Hindlimb muscle (tissue), 1 donor: ENCODE measurements at places on chromosomes 13 and 19. TPM values are rescaled to one million over a fixed set of nuclear protein-coding genes. Genes with fewer than 3 reads are reported as not detected.

Gene SYT3
- 0.36 TPM for polyA plus RNA-seq

Gene SIGLEC12
- 0.22 TPM for polyA plus RNA-seq

Gene ASF1B
- polyA plus RNA-seq = 8.6 TPM

Gene SPRED3
- 0.49 TPM for polyA plus RNA-seq

Gene PEG3
- 197 TPM for polyA plus RNA-seq

Gene DCLK1
- 114 TPM for polyA plus RNA-seq

Gene BRME1
- 3.7 TPM for polyA plus RNA-seq

Gene ANGPTL8
- 2.9 TPM for polyA plus RNA-seq

Gene GFY
- not detected for polyA plus RNA-seq

Gene KLK8
- polyA plus RNA-seq = not detected

Gene ADM5
- 2.2 TPM for polyA plus RNA-seq

Gene NCCRP1
- 0.26 TPM for polyA plus RNA-seq

Gene AP2S1
- polyA plus RNA-seq = 61.2 TPM

GRCh38 chr13:110070511-110071120, 236.3 kb downstream of the COL4A1 start:
- DNase-seq = no peak

- no peak for DNase-seq
Observed at GRCh38 chr13:113053801-113054604, 51.6 kb upstream of the F7 start.

DNA sequence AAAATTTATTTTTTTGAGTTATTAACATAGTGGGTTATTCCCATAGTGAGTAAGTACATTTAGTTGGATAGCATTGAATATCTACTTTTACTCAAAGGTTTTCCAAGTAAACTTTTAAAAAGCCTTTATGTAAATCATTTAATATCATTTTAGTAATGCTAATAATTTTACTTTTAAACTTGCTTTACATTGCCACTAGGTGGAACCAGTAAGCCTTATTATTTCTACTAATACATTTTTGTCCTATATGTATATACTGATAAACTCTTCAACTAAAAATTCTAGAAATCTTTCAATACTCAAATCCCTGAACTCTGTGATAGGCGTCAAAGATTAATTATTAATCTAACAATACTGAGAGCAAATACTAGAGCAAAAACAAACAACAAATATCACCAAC, 1709.2 kb upstream of the PCDH20 start:
- peak; percentile 3 for DNase-seq

- DNase-seq = no peak
Observed at GRCh38 chr19:46000491-46001246, 5.4 kb downstream of the CCDC61 start.

- peak; percentile 1 for DNase-seq
Observed at GRCh38 chr19:14661372-14661924, 13.2 kb downstream of the ADGRE3 start.

- DNase-seq = no peak
Observed at GRCh38 chr19:960020-960419, 24.1 kb upstream of the WDR18 start.

DNA sequence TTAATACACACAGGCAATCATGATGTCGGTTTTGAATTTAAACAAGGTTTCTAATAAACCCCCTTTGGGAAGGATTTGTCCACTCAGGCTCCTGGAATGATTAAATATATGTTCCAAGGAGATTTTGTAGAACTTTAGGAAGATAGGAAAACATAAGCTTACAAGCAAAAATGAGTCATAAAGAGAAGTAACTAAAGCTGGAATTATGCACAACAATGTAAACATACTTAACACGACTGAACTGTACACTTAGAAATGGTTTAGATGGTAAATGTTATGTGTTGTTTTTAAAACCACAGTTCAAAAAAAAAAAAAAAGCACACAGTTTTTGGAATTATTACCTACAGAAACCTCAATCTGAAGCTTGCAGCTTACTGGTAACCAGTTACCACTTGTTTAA, 304.4 kb downstream of the NALCN start:
- no peak for DNase-seq

GRCh38 chr13:94384231-94384905, 95.1 kb downstream of the DCT start:
- DNase-seq = no peak

- no peak for DNase-seq
Observed at GRCh38 chr19:2248136-2249009, 750 bp upstream of the AMH start.

DNA sequence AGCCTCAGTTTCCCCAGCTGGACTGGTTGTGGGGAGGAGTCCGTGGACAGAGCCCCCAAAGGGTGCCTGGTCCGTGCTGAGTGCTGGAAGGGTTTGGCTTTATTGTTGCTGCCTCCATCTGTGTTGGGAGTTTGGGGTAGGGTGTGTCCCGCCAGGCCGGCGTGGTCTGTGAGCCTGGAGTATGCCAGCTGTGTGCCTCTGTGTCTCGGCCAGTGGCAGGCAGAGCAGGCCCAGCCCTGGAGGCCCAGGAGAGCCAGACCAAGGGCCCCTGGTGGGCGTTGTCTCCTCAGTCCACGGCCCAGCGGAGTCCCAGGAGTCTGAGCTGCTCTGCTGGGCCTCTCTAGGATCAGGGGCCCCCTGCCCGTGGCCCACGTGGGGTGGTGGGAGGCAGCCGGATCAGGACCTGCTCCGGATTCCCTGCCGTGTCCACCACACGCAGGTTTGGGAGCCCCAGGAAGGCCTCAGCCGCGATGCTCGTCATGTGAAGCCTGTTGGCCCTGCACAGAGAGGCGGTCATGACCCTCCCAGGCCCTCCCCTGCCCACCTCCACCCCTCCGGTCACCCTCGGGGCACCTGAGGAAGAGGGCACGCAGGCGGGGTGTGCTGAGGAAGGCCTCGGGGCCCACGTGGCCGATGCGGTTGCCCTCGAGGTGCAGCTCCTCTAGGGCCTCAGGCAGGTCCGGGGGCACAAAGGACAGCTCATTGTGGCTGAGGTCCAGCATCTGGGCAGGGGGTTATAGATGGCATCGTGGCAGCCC, 6.6 kb downstream of the PODNL1 start:
- DNase-seq = no peak

DNA sequence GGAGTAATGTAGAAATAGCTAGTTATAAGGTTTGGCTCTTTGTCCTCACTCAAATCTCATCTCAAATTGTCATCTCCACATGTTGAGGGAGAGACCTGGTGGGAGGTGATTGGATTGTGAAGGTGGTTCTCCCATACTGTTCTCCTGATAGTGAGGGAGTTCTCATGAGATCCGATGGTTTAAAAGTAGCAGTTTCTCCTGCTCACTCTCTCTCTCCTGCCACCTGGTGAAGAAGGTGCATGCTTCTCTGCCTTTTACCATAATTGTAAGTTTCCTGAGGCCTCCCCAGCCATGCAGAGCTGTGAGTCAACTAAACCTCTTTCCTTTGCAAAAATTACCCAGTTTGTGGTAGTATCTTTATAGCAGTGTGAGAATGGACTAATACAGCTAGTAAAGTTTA, 849.4 kb downstream of the DACH1 start:
- no peak for DNase-seq

DNA sequence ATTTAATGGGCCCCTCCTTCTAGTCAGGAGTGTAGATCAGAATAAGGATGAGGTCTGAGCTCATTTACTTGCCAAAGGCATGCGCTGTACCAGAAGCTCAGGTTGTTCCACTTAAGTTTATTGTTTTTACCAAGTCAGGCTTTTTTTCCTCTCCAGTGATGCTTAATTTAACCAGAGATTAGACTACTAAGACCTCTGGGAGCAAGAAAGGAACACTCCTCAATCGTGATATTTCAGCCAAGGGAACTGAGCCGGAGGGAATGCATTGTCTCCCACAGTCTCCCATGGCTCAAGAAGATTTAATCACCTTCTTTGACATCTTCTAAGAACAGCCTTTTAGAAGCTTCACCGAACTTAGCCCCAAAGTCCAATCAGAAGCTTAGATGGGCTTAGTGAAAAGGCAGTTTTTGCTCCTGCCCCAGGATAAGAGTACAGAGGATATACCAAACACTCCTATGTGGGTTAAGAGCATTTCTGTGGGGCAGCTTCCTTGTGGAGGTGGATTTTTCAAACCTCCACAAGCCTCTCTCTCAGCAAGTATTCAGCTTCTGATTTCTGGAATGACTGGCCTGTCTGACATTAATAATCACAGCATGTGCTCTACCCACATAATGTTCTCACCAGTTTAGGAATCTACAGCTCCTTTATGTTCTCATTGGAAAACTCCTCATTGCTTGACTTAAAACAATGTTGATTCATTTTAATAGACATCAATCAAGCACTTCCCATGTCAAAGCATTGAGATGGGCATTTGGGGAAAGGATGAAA, 322.7 kb downstream of the SUCLA2 start:
- no peak for DNase-seq

- DNase-seq = no peak
Observed at GRCh38 chr19:33464733-33465115, 56.9 kb downstream of the PEPD start.

DNA sequence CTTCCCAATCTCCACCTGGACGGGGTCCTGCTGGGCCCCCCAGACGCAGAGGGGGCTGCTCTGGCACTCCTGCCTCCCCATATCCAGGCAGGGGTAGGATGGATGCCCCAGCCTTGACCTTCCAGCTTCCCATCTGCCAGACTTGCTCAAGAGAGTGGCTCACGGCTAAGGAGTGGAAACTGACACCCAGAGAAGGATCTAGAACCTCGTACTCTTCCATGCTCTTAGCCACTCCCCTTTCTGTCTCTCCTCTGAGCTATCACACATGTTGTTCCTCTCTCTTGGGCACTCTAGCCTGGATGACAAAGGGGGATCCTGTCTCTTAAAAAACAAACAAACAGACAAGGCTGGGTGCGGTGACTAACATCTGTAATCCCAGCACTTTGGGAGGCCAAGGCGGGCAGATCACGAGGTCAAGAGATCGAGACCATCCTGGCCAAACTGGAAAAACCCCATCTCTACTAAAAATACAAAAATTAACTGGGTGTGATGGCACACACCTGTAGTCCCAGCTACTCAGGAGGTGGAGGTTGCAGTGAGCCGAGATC, 12.2 kb upstream of the FUT5 start:
- no peak for DNase-seq

DNA sequence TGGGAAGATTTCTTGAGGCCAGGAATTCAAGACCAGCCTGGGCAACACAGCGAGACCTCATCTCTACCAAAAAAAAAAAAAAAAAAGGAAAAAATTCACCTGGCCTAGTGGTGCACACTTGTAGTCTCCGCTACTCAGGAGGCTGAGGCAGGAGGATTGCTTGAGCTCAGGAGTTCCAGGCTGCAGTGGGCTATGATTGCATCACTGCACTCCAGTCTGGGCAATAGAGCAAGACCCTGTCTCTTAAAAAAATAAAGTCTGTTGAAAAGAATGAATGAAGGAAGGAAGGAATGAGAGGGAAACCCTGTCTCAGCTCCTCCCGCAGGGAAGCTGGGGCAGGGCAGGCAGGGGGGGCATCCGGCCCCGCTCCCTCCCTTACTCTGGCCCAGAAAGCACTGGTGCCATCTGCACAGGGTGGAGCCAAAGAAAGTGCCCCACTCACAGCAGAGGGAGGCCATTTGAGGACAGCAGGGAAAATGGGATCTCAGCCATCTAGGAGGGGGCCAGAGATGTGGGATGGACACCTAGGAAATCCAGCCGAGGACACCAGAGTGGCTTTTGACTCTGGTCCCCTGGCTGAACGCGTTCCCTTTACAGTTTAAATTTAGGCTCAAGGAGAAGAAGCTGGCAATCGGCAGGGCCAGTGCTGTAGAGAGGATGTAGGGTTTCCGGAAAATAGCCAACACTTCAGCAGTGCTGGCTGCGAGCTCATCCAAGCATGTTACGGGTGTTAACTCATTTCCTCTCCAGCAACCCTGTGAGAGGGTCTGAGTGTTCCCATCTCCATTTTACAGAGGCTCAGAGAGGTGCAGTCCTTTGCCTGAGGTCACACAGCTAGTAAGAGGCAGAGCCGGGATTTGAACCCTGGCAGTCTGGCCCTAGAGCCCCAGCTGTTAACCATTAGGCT, 3.6 kb upstream of the HPN start:
- DNase-seq = no peak

DNA sequence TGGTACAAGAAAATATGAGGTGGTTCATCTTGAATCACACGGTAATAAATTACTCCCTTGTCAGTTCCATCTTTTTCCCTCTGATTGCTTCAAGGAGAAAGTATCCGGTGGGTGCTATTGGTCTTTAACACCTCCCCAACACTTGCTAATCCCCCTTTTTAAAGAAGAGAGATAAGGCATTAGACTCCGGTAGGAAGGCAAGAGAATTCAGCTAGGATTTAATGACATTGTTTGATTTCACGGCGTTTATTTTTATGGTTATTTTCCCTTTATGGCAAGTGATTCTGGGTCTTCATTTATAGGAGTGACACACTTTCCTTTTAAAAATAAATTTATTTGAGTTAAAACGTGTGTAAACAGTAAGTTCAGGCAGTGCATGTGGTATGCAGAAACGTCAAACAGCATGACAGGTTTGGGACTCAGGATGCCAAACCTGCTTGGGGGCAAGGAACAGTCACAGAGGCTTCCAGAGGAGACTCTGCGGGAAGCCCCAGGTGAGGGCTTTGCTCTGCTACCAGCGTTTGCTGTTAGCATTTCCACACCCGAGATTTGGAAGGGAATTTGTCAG, 36.5 kb downstream of the TSHZ3 start:
- DNase-seq = no peak

GRCh38 chr13:53004573-53004972, 24.0 kb upstream of the OLFM4 start:
- no peak for DNase-seq

DNA sequence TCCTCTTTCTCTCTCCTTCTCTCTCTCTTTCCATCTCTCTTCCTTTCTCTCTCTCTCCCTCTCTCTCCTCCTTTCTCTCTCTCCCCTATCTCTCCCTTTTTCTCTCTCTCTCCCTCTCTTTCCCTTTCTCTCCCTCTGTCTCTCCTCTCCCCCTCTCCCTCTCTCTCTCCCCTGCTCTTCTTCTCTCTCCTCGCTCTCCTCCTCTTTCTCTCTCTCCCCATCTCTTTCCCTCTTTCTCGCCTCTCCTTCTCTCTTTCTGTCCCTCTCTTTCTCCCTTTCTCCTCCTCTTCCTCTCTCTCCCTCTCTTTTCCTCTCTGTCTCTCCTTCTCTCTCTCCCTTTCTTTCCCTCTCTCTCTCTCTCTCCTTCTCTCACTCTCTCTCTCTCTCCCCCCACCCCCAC, 196.6 kb downstream of the UQCRFS1 start:
- DNase-seq = no peak

GRCh38 chr13:77470986-77471385, 64.5 kb upstream of the SCEL start:
- DNase-seq = no peak

DNA sequence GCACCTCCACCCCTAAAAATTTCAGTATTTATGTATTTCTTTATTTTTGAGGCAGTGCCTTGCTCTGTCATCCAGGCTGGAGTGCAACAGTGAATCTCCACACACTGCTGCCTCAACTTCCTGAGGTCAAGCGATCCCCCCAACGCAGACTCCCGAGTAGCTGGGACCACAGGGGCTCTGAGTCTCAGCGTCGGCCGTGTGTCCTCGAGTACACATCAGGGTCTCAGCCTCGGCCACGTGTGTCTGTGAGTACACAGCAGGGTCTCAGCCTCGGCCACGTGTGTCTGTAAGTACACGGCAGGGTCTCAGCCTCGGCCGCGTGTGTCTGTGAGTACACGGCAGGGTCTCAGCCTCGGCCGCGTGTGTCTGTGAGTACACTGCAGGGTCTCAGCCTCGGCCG, 21.2 kb downstream of the C2CD4C start:
- no peak for DNase-seq

- no peak for DNase-seq
Observed at GRCh38 chr19:39913682-39914333, 20.6 kb downstream of the FCGBP start.
